HS-27A (cell line): ENCODE measurements at places on chromosomes 3 and 15.

DNA sequence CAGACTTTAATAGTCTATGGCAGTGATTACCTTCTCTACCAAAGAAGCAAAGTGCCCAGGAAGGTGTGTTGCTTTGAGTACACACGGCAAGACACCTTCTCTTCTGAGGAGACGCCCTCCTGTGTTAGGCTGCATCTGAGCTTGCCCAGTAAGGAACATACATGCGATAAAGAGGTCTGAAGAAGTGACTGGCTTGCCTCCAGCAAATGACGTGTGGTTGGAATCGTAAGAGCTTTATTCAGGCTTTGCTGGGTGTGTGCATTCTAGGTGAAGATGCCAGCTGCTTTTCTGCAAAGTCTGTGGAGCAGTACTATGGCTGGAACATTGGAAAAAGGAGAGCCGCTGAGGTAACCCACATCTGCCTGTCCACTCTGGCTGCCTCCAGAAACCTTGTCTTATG is 22.4 kb downstream of the MAP6D1 start:
- no peak for DNase-seq

- DNase-seq: no peak
Observed at GRCh38 chr15:37903919-37904625, 30.4 kb upstream of the TMCO5A start.

- DNase-seq: no peak
Observed at GRCh38 chr3:64191822-64192221, 33.4 kb downstream of the PRICKLE2 start.

DNA sequence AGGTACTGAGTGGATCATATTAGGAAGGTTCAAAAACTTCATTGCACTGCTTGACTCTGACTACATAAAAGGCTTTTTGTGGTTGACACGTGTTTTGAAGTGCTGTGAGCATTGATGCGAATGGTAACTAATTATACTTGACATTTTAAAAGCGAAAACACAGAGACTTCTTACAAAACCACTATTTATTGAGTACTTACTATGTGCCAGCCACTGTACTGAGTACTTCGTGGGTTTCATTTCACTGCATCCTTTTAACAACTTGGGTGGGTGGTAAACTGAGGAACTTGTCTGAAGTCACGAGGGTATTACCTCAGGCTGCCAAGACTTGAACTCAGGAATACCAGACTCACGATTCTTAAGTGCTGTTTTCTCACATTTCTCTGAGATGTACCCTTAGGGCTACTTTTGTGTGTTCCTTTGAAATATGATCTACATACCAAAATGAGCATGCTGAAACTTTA is 45.3 kb upstream of the PPP4R2 start:
- no peak for DNase-seq

DNA sequence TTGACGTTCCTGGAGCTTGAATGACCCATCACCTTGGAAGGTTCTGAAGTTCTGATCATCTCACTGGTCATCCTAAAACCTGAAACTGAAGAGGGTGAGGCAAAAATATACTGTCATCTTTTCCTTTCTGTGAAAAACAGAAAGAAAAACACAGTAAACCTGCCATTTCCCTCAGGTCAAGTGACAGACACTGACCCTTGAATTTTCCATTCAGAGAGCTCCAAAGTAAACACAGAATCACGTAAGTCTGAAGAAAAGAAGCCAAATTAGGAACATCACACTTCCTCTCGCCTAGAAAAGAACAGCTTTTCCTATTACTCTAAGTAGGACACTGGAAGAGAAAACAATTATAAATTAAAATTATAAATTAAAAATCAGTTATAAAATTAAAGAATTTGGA is 78.7 kb upstream of the TGFBR2 start:
- no peak for DNase-seq

DNA sequence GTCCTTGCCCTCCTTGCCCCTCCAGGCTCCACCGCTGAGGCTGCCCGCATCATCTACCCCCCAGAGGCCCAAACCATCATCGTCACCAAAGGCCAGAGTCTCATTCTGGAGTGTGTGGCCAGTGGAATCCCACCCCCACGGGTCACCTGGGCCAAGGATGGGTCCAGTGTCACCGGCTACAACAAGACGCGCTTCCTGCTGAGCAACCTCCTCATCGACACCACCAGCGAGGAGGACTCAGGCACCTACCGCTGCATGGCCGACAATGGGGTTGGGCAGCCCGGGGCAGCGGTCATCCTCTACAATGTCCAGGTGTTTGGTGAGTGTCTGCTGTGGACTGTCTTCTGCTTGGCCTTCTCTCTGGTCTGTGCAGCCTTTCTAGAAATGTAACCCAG is 61.0 kb downstream of the BOC start:
- no peak for DNase-seq

- DNase-seq: no peak
Observed at GRCh38 chr15:33871980-33872379, 96.3 kb upstream of the CHRM5 start.

- DNase-seq: no peak
Observed at GRCh38 chr3:104547031-104547430, 819.7 kb upstream of the ALCAM start.

GRCh38 chr3:124097362-124098131 is 105.6 kb upstream of the ROPN1 start:
- DNase-seq: no peak

- no peak for DNase-seq
Observed at GRCh38 chr15:57108296-57108695, 189.9 kb downstream of the TCF12 start.

GRCh38 chr15:63063877-63064409 is 21.4 kb downstream of the TPM1 start:
- DNase-seq: no peak

DNA sequence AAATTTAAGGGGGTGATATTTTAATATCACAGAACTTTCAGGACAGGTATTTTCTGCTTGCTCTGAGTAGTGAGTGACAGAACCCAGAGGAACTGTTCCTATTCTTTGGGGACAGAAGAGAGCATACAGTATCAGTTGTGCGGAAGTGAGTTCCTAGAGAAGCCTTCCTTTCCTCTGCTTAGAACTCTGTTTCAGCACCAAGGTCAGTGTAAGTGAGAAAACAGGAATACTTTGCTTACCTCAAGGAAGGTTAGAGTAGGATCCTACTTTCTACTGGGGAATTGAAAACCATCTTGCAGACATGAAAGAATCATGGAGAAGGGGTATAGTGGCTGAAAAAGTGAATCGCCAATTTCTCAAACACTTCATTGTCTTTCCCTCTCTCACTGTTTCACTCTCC is 542.4 kb downstream of the SQOR start:
- no peak for DNase-seq

- no peak for DNase-seq
Observed at GRCh38 chr3:20111836-20112235, 71.6 kb downstream of the KAT2B start.

DNA sequence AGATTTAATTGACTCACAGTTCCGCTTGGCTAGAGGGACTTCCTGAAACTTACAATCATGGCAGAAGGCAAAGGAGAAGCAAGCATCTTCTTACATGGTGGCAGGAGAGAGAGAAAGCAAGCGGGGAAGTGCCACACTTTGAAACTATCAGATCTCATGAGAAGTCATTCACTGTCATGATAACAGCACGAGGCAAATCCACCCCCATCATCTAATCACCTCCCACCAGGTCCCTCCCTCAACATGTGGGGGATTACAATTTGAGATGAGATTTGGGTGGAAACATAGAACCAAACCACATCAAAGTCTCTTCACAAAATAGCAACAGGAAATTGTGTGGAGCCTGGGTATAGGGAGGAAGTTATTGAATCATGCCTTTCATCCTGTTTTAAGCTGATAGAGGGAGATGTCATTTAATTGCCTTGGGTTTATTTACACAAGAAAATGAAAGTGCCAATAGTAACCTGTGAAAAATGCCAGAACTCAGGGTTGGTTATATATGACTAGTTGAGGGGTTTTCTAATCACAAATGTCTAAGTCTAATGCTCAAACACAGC is 624.8 kb upstream of the LMCD1 start:
- DNase-seq: no peak

- no peak for DNase-seq
Observed at GRCh38 chr15:85880501-85881190, 85.9 kb upstream of the KLHL25 start.

DNA sequence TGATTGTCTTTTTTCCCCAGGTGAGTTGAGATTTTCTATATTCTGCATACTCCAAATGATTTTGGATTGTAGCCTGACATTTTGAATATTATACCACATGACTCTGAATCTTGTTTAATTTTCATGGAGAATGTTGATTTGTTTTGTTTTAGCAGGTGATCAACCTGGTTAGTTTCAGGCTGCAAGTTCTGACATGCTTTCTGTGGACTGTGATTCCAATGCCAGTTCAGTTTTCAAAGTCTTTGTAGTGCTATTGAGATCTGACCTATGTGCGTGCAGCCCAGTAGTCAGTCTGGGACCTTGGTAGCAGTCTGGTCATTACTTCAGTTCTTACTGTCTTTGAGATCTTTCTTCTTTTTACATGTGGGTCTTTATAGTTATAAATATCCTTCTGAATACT is 18.6 kb upstream of the MTMR10 start:
- no peak for DNase-seq

- no peak for DNase-seq
Observed at GRCh38 chr3:17979252-17979651, 236.8 kb upstream of the TBC1D5 start.

DNA sequence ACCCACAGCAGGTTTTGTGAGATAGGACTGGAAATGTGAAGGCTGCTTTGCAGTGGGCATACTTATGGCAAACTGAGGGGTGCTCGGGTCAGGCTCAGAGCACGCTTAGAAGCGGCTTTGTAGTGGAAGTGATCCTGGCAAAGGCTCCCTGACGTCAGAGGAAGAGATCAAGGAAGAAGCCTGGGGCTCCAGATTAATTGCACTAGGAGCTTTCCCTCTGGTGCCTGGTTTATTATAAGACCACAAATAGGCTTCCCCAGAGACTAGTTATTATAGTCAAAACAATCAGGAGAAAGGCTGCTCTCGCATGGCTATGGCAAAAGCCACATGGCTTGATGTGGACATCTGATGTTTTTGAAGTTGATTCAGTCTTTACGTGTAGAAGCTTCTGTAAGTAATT is 515.1 kb downstream of the GABRG3 start:
- DNase-seq: no peak

GRCh38 chr3:184203526-184203925 is 17.5 kb downstream of the ABCF3 start:
- no peak for DNase-seq

DNA sequence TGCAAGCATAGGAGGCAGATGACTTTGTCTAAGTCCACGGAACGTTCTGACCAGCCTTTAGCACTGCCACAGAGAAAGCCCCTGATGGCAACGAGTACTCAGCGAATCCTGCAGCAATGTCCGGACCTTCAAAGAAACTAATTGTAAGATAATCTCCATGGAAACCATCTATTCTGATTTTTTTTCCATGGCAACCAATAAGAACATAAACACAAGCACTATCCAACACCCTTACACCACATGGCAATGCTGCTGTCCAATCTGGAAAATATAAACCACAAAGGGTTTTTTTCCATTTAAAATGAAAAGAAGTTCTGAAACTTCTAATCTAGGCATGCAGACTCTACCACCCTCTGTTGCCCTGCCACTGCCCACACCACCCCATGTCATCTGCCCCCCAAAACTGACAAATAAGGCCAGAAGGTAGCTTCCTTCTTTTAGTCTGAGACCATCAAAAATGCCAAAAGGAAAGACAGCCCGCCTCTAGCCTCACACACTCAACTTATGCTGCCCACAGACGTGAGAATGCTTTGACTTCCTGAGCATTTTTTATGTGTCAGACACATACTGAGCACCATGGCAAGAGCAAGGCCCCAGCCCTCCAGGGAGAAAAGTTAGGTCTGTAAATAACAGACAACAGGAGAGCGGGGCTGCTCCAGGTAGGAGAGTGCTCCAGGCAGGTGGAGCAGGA is 44.5 kb downstream of the POC1A start:
- DNase-seq: no peak

DNA sequence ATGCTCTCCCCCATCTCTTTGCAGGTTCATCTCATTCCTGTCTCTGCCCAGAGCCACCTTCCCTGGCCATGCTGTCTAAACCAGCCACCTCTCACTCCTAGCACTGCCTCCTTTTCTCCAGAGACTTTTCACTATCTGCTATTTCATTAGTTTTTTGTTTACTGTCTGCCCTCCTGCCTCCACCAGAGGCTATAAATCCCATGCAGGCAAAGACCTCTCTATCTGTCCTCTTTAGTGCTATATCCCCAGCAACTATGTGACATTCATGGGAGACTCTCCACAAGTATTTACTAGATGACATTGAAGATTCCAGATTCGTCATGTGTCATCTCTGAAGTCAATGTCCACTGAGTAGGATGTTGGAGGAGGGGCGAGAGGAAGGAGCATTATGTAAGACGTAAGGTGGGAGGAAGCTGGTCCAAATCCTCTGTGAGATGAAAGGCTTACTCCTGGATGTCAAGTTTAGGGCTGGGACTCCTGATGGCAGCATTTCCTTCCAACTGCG is 3.4 kb upstream of the FAM43A start:
- DNase-seq: no peak

DNA sequence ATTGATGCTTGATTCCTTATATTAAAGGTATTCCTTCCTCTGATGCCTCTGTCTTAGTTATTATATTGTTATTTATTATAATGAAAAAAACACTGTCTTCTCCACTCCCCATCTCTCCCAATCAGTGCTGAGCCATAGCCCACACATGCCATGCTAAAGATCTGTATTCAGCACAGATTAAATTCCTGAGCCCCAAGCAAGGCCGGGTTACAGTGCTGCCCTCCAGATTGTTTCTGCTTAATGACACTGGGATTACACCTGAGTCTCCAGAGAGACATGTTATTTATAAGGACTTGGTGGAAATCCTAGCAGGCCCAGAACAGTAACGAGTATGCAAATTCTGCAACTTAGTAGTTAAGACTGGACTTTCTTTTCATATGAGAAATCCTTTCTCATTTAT is 305.9 kb upstream of the UMPS start:
- no peak for DNase-seq

GRCh38 chr3:156808025-156808424 is 18.1 kb upstream of the LEKR1 start:
- no peak for DNase-seq

DNA sequence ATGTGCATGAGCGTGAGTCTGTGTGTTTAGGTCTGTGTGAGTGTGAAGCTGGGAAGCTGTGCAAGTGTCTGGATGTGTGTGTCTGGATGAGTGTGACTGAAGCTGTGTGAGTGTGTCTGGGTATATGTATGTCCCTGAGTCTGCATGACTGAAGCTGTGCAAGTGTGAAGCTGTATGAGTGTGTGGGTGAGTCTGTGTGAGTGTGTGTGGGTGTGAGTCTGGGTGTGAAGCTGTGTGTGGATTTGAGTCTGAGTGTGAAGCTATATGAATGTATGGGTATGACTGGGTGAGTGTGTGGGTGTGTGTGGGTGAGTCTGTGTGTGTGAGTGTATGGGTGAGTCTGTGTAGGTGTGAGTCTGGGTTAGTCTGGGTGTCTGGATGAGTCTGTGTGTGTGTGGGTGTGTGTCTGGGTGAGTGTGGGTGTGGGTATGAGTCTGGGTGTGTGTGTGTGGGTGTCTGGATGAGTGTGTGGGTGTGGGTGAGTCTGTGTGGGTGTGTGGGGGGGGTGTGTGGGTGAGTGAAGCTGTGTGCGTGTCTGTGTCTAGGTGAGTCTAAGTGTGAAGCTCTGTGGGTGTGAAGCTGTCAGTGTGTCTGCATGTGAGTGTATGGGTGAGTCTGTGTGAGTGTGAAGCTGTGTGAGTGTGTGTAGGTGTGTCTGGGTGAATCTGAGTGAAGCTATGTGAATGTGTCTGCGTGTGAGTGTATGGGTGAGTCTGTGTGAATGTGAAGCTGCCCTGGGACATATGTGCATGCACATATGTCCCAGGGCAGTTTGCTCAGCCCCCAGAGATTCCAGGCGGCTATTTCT is 20.3 kb downstream of the MINAR1 start:
- DNase-seq: no peak

GRCh38 chr3:10474847-10475246 is 30.5 kb downstream of the ATP2B2 start:
- no peak for DNase-seq

GRCh38 chr3:50334339-50335075 is 6.1 kb downstream of the RASSF1 start:
- no peak for DNase-seq
